ENCODE measurements at places on chromosomes 16 and 17.

GRCh38 chr17:3485481-3486068, 9.8 kb downstream of the ASPA start:
- DNase-seq: no peak

DNA sequence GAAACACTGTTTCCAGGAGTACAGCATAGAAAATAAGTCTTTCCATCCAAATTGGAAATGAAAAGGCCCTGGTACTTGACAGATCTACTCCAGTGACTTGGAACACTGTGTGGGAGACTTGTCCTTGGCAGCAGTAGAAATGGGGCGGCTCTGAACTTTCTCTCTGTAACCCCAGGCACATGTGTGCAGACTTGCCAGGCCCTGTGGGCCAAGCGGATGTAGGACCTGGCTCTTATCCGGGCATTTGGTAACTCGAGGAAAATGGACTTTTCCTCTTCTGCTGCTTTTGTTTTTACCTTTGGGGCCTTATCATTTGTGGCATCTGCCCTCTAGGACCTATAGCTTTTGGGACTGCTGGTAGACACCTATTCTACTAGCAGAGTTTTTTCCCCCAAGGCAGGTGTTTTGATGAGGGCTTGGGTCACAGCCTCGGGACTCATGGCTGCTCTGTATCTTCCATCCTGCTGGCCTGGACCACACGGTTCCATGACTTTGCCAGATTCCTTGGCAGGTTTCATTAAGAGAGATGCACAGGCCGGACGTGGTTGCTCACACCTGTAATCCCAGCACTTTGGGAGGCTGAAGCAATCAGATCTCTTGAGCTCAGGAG, 43.5 kb downstream of the SMPD3 start:
- no peak for DNase-seq

GRCh38 chr16:69847643-69848042, 85.5 kb downstream of the WWP2 start:
- DNase-seq: no peak

DNA sequence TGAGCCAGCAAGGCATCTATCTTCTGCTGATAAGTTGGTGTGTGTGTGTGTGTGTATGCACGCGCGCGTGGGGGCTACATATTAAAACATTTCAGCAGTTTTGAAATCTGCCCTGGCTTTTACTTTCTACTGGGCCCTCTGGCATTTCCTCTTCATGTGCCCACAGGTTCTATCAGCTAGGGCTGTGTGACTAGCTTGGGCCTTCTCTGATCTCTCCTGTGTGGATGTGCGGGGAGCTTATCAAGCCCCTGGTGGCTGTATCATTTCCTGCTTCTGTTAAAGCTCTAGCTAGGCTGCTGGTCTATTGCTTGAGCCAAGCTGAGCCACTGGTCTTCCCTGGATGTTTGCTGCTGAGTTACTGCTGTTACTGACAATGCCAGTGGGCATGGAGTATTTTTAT, 132.5 kb downstream of the AATF start:
- no peak for DNase-seq

DNA sequence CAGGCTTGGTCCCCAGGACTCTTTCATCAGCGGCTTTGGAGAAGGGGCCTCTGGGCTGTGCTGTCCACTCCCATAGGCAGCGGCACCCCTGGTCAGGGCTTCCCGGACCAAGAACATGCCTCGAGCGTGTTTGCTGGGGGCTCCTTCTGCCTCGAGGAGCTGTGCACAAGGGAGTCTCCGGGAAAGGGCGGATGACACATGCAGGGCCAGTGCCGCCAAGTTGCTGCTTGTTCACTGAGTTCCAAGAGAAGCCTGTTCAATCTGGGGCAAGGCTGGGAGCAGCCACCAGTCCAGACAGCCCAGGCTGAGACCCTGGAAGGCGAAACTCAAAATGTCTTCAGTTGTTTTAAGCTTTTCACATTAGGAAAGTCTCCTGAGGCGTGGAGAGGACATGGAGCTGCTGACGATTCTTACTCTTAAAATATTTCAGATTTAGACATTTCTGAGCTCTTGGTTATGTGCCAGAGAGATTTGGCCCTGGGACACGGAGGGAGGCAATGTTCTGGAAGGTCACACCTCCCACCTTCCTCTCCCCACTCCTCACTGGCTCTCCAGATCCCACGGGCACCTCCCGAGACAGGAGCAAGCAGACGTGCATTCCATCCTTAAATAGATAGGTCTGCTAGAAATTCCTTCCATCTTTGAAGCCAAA, 84.5 kb upstream of the ZNF469 start:
- DNase-seq: peak; percentile 65

- no peak for DNase-seq
These were observed 83.5 kb downstream of the GP2 start for GRCh38 chr16:20243731-20244281.

GRCh38 chr16:46717692-46718091, 28.2 kb downstream of the ORC6 start:
- DNase-seq: no peak
